Activated T-helper 1 cell treated with Interleukin-2 at 50 U/mL for 16 hours (primary cell): ENCODE measurements at places on chromosomes 7 and 10.

GRCh38 chr7:129436335-129436923, 2.2 kb downstream of the STRIP2 start:
- DNase-seq, result no peak

GRCh38 chr10:16231734-16232435, 204.9 kb upstream of the PTER start:
- no peak for DNase-seq

GRCh38 chr10:86221442-86222335, 144.9 kb downstream of the GRID1 start:
- no peak for DNase-seq

GRCh38 chr7:157635669-157636068, 298.9 kb downstream of the DNAJB6 start:
- no peak for DNase-seq

DNA sequence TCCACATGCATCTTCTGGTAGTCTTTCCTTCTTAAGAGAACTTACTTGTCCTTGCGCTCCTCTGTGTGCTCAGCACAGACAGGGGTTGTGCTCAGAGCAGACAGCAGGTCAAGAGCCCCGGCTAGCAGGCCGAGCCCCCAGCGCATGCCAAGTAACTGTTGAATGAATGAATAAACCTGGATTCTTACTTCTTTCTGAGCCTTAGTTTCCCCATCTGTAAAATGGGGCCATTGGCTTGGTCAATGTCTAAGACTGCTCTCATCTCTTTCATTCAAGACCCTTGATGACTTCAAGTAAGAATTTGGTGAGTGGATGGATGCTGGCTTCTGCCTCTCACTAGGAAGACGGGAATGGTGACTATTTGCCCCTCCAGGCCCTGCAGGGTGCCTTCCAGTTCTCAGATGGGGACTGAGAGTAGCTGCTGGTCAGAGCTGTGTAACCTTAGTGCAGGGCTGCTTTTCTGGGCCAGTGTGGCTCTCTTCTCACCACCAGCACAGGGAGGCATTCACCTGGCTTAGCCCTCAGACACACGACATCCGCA, 78.1 kb downstream of the CDH23 start:
- DNase-seq, result no peak

DNA sequence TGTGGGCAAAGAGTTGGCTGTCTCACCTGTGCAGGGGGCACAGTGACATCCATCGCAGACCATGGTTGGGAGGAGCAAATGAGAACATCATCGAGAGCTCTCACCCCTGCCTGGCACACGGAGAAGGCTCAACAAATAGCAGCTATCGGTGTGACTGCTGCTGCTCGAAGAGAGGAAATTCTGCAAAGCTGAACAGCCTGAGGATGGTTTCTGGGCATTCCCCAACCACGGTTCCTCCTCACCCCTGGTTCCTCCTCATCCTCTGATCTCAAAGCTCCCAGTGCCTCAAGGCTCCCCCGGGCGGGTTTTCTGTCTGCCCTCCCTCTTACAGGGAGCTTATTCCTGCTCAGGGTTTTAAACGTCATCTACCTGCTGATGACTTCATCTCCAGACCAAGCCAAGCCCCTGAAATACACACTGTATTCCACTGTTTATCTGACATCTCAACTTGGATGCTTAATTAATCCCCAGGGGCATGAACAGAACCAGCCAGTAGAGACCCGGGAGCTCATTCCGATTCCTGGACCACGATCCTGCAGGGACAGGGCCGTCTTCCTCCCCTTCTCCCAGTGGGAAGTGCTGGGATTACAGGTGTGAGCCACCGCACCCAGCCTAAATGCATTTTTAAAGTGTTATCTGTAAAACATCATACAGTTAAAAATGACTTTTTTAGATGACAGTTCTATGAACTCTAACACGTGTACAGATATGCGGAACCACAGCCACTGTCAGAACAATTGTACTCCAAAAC, 19.5 kb upstream of the NOM1 start:
- no peak for DNase-seq
